Neural progenitor cell (in vitro differentiated cells): ENCODE measurements at places on chromosomes 16 and 17. TPM values are rescaled to one million over a fixed set of nuclear protein-coding genes. Genes with fewer than 3 reads are reported as not detected.

- H3K27me3 ChIP-seq, result peaks cover 55% of the 10 kb centered on the region
- DNase-seq, result no peak
- H3K4me1 ChIP-seq, result peaks cover 14% of the 10 kb centered on the region
- no peak overlapping the region for H3K27ac ChIP-seq
- no peaks in the 10 kb centered on the region for H3K36me3 ChIP-seq
Measured at GRCh38 chr16:2968368-2968737, 795 bp upstream of the PAQR4 start.

DNA sequence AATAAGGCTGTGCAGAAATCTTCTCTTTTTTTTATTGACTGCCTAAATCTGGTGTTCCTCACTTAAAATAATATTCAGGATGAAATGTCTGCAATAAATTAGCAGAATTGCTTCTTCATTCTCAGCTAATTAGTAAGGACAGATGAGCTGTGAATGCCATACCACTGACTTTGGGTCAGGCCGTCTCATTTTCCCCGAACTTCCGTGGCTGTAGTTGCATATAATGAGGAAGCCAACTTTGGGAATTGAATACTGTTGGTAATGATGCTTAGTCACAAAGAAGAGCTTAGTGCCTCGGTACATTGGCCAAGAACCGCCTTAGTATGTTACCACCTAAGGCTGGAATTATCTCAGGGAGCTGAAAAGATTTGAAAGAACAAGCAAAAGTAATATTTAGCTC lies 47.6 kb downstream of the NUP93 start:
- no peak overlapping the region for H3K4me3 ChIP-seq
- no peaks in the 10 kb centered on the region for H3K36me3 ChIP-seq
- peaks cover 77% of the 10 kb centered on the region for H3K4me1 ChIP-seq
- H3K27ac ChIP-seq, result no peak overlapping the region
- no peak for DNase-seq

DNA sequence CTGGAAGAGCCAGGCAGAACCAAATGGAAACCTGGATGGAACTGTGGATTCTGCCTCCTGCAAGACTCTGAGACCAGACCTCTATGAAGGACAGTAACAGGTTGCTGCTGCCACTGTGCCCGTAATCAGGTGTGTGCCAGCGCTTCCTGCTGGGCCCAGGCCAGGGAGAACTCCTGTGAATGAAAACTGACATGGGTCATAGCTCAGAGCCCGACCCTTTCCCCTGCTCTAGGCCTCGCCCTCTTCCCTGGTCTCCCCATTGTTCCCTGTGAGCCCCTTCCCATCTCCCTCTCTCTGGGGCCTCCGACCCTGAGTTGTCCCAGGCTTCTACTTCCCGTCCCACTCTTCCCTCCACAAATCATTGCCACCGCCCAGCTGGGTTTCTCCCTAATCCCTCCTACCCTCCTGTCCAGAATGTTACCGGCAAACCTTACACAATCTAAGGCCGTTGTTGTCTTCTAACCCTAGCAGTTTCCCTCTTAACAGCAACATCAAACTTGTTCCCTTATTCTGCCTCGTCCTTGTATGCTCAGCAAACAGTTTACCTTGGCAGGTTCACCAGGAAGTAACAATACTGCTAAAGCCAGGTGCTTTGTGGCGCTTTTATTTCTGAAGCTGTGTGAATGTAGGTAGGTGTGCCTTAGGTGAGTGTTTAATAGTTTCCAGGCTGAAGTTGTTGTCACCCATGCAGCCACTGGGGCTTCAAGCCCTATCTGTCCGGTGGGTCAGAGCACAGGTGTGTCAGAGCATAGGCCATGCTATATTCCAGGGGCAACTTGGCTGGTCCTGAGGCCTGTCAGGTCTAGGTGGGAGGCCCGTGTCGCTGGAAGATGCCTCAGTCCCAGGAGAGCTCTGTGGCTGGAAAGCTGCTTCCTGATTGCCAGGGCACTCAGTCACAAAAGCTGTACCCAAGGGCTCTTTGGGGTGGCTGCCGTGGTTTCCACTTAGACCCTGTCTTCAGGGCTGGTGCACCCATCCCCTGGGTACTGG lies 32.0 kb downstream of the SMPD3 start:
- no peak for DNase-seq
- H3K4me1 ChIP-seq, result peaks cover 10% of the 10 kb centered on the region
- H3K27ac ChIP-seq, result no peak overlapping the region
- no peaks in the 10 kb centered on the region for H3K36me3 ChIP-seq
- H3K27me3 ChIP-seq, result no peaks in the 10 kb centered on the region
- no peak overlapping the region for H3K4me3 ChIP-seq

DNA sequence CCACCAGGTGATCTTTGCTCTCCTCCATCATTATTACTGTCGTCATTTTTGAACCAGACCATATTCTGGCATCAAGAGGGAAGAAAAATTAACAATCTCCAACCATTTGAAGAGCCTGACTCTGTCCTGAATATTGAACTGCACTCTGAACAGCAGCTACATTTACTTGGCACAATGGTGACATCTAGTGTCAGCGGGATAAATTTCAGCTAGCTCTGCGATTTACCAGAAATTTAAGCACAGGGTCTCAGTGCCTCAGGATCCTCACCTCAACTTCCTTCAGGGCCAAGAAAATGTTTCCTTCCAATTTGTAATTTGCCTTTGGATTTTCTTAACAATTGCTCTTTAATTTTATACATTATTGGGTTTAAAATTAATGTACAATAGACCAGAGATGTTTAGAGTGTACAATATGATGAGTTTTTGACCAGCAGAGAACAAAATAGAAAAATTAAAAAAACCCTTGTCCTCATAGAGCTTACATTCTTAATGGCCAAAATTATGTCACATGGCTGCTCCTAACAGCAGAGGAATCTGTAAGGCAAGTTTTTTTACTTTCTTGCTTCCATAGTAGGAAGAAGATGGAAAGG lies 10.7 kb upstream of the ZNF19 start:
- no peaks in the 10 kb centered on the region for H3K4me1 ChIP-seq
- H3K4me3 ChIP-seq, result no peak overlapping the region
- no peaks in the 10 kb centered on the region for H3K27me3 ChIP-seq

GRCh38 chr17:46922487-46922803 lies 515 bp upstream of the GOSR2 start:
- peaks cover 9% of the 10 kb centered on the region for H3K4me1 ChIP-seq
- peak overlapping the region; percentile 83 for H3K4me3 ChIP-seq
- no peaks in the 10 kb centered on the region for H3K27me3 ChIP-seq

DNA sequence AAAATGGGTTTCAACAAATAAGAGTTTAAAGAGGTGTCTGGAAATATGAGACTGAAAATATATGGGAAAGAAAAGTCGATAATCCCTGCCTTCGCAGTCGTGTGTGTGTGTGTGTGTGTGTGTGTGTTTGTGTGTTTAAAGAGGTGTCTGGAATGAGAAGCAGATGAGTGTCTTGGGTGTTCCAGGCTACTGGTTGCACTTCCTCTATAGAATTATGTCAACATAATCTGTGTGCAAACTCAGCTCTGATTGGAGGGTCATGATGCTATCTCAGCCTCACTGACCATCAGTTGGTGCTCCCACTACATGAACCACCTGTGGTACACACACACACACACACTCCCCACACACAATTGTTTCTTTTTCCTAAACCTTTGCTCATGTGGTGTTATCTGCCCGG lies 347.3 kb downstream of the NPIPA8 start:
- DNase-seq, result no peak
- H3K36me3 ChIP-seq, result no peaks in the 10 kb centered on the region
- no peak overlapping the region for H3K4me3 ChIP-seq
- peaks cover 8% of the 10 kb centered on the region for H3K4me1 ChIP-seq
- H3K27ac ChIP-seq, result no peak overlapping the region
- H3K27me3 ChIP-seq, result no peaks in the 10 kb centered on the region

GRCh38 chr17:31674305-31674704 lies 184.7 kb downstream of the COPRS start:
- H3K4me1 ChIP-seq, result no peaks in the 10 kb centered on the region
- no peaks in the 10 kb centered on the region for H3K27me3 ChIP-seq
- no peak overlapping the region for H3K4me3 ChIP-seq

DNA sequence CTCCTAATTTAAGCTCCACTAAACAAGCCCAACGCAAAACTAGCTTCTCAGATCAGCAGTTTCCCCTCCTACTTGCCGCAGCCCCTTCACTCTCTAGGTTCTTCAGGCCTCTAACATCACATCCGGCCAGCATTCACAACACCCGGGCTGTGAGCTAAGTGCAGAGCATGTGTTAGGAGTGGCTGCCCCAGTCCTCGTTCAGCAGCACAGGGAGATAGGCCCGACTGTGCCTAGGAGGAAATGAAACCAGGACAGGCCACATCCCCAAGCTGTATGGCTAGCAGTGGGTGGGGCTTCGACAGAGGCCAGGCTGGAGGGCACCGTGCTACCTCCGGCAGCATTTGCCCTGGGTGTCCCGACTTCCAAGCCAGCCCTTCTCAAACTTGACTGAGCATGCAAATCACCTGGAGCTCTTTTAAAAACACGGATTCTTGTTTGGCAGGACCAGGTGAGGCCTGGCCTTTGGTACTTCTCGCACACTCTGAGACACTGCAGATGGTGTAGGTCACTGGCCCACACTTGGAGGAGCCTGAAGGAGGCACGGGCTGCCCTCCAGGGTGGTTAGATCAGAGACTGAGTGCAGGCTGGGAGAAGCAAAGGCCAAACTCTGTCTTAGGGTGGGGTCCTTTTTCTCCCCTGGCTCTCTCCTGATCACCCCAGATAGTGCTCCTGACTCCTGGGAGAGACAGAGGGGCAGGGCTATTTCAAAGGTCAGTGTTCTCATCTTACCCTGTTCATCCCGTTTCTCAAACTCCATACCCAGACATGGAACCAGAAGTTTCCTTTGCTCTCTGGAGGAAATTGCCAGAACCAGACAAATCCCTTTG lies 202.0 kb downstream of the C16orf78 start:
- no peaks in the 10 kb centered on the region for H3K36me3 ChIP-seq
- H3K4me1 ChIP-seq, result peaks cover 14% of the 10 kb centered on the region
- no peak overlapping the region for H3K27ac ChIP-seq
- no peaks in the 10 kb centered on the region for H3K27me3 ChIP-seq

GRCh38 chr17:29115961-29116803 lies 64.0 kb downstream of the MYO18A start:
- H3K4me1 ChIP-seq, result peaks cover 10% of the 10 kb centered on the region
- H3K27me3 ChIP-seq, result no peaks in the 10 kb centered on the region
- H3K36me3 ChIP-seq, result no peaks in the 10 kb centered on the region
- H3K4me3 ChIP-seq, result no peak overlapping the region
- no peak overlapping the region for H3K27ac ChIP-seq

- H3K4me1 ChIP-seq, result no peaks in the 10 kb centered on the region
- no peak overlapping the region for H3K4me3 ChIP-seq
- H3K27me3 ChIP-seq, result no peaks in the 10 kb centered on the region
- peaks cover 4% of the 10 kb centered on the region for H3K36me3 ChIP-seq
- no peak overlapping the region for H3K27ac ChIP-seq
Measured at GRCh38 chr16:81394416-81394815, 50.2 kb upstream of the CMIP start.

DNA sequence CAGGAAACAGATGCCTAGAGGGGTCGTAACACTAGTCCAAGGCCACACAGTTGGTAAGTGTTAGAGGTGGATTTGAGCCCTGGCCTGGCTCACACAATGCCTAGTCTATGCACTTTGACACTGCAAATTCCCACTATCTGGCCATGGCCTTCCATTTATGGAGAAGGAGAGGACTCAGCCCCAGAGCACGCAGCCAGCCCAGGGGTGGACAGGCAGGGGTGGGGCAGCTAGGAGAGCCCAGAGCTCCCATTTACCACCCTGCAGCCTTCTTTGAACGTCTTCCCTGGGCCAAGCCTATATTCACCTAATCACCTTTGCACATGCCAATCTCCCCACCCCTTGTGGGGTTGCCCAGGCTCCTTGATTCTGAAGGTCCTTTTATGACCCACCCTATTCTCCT lies 81.2 kb downstream of the DYNLRB2 start:
- H3K27me3 ChIP-seq, result no peaks in the 10 kb centered on the region
- no peaks in the 10 kb centered on the region for H3K36me3 ChIP-seq
- no peak overlapping the region for H3K27ac ChIP-seq
- DNase-seq, result no peak

DNA sequence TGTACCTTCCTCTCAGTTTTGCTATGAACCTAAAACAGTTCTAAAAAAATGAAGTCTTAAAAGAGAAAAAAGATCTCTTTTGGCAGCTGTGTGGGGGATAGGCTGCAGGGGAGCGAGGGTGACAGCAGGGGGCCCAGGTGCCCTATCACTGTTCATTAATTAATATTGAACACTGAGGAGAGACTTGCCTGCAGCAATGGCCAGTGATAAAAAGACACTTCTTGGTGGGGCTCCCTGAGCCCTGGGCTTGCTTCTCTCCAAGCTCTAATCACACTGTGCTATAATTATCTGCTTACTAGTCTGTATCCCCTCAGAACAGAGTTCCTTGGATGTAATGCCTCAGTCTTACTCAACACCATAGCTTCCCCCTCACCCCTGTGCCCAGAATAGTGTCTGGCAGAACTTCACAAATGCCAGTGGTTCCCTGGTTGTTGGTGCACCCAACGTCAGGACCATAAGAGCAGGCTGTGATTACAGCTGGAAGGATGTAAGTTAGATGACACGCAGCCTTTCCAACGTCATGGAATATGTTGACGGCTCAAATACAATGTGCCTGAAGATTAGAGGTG lies 52.0 kb upstream of the IRX6 start:
- H3K4me1 ChIP-seq, result peaks cover 1% of the 10 kb centered on the region
- no peaks in the 10 kb centered on the region for H3K27me3 ChIP-seq
- H3K4me3 ChIP-seq, result no peak overlapping the region

The MYH1 gene
- total RNA-seq, result not detected in 2 replicates

The PSMD7 gene
- 74.5 and 127 TPM in 2 replicates for total RNA-seq

The CCL2 gene
- 4.2 and 7.0 TPM in 2 replicates for total RNA-seq

The TBC1D3H gene
- not detected in 2 replicates for total RNA-seq

The KCNJ16 gene
- total RNA-seq, result not detected in 2 replicates

The CXCL16 gene
- total RNA-seq, result 0.21 and 0.43 TPM in 2 replicates

The SCIMP gene
- total RNA-seq, result not detected in 2 replicates
